ENCODE measurements at places on chromosomes 5 and 9. TPM values are rescaled to one million over a fixed set of nuclear protein-coding genes. Genes with fewer than 3 reads are reported as not detected.

IL3 gene
- total RNA-seq, result not detected

PCA3 gene
- not detected for total RNA-seq

SMC2 gene
- total RNA-seq, result 10.4 TPM

CDC25C gene
- 0.47 TPM for total RNA-seq

SAXO1 gene
- total RNA-seq, result 0.15 TPM

DNA sequence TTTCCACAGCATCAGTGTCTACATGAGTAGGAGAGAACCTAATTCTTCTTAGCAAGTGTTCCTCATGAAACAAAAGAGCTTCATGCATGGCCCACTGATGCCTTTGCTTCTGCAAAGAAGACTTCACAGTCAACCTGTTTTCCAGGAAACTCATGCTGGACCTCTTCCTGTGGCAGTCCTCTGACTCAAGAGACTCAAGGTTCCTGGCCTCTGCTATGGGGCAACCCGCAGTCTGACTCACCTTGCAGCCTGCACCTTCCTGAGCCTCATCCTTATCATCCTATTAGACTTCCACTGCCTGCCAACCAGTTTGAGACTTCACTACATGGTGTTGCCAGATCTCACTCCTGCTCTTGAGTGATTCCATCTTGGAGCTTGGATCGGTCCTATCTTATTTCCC is 17.6 kb upstream of the AGGF1 start:
- no peak for DNase-seq
- no peak overlapping the region for H3K4me3 ChIP-seq
- no peaks in the 10 kb centered on the region for H3K36me3 ChIP-seq
- H3K27me3 ChIP-seq, result no peaks in the 10 kb centered on the region
- no peaks in the 10 kb centered on the region for H3K4me1 ChIP-seq

DNA sequence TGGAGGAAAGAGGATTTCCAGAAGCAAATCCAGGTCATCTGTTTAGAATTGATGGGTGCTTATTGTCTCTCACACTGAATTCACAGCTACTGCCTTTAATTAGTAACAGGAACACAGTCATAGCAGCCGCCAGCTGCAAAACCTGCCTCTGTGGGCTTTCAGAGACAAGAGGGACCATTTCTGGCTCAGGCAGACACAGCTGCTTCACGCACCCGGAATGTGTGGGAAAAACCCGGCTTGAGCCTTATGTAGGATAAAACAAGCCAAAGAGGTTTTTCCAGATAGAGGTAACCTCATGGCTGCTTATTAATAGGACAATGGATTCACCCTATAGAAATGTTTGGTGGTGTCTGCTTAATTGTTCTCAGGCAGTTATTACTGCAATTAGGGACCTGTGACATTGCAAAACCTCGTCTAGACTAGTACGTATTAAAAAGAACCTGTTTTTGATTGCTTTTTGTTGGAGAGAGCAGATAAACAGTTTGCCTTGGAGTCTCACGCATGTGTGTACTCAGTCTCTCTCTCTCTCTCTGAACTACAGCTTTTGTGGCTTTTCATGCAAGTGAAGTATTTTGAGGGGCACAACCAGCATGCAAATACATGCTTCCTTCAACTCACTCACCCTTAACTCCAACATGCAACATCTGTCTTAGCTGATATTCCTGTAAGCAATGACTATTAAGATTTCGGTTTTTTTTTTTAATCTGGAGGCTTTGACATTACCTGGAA is 302.7 kb downstream of the PLK2 start:
- no peak overlapping the region for H3K4me3 ChIP-seq
- H3K4me1 ChIP-seq, result no peaks in the 10 kb centered on the region
- DNase-seq, result no peak
- no peaks in the 10 kb centered on the region for H3K36me3 ChIP-seq
- H3K27me3 ChIP-seq, result no peaks in the 10 kb centered on the region

DNA sequence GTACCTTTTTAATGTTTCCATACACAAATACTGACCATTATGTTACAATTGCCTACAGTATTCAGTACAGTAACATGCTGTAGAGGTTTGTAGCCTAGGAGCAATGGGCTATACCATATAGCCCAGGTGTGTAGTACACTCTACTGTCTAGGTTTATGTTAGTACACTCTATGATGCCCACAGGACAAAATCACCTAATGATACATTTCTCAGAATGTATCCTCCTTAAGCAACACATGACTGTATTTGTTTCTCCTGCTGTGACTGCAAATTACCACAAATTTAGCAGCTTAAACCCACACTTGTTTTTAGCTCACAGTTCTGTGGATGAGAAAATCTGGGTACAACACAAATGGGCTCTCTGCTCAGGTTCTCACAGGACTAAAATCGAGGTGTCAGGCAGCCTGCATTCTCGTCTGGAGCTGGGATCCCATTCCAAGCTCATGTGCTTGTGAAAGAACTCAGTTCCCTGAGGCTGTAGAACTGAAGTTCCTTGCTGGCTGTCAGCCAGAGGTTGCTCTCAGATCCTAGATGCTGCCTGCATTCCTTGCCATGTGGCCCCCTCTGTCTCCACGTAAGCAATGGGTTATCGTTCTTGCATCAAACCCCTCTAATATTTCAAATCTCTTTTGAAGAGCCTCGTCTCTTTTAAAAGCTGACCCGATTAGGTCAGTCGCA is 38.6 kb upstream of the PIK3R1 start:
- H3K27me3 ChIP-seq, result no peaks in the 10 kb centered on the region
- no peak for DNase-seq
- H3K4me1 ChIP-seq, result no peaks in the 10 kb centered on the region
- no peak overlapping the region for H3K4me3 ChIP-seq
- no peak overlapping the region for H3K27ac ChIP-seq

DNA sequence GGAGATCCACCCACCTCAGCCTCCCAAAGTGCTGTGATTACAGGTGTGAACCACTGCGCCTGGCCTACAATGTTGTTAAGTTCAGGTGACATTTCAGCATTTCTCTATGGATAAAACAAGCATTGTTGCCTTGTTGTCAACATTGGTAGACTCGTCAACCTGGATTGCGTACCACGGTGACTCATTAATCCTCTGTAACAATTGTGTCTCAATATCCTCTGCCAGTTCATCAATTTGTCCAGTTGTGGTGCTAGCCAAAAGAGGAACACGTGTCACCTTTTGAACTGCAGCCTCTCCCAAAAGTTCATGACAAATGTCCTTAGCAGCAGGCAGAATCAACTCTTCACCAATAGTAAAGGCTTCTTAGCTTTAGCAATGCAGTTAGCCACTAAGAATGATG is 46.3 kb upstream of the LARP1 start:
- H3K4me3 ChIP-seq, result no peak overlapping the region
- no peak overlapping the region for H3K27ac ChIP-seq
- no peaks in the 10 kb centered on the region for H3K36me3 ChIP-seq

- H3K27ac ChIP-seq, result no peak overlapping the region
- DNase-seq, result no peak
- H3K4me3 ChIP-seq, result no peak overlapping the region
- H3K36me3 ChIP-seq, result no peaks in the 10 kb centered on the region
- peaks cover 17% of the 10 kb centered on the region for H3K4me1 ChIP-seq
Observed at GRCh38 chr9:83284746-83285145, 221.8 kb upstream of the RASEF start.

DNA sequence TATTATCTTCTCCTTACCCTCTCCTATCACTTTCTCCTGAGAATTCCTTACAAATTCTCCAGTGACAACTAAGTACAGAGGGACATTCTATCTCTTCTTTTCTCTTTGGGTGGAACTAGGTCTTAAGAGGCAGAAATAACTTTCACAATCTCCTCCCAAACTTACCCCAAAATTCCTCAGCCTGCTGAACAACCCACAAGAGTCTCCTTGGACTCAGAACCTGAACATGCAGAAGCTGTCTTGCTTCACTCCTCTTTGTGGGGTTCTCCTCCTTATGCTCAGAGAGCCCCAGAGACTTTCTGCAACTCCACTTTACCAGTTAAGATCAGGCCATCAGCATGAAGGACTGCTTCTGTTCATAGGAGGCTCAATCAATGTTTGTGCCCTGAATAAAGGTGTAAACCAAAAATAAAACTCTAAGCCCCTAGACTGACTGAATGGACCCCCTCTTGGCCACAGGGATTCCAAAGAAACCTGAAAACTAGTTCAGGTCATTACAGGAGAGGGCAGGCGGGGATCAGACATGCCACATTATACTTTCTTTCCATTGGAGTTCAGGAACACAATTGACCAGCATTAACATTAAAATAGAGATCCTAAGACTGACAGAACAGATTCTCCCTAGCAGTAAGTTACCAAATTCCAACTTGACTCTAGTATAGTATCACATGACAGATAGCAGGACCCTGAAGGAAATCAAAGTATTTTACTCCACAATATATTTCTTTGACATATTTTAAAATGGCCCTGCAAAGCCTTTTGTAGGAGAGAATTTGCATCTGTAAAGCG is 179.7 kb upstream of the FBXL17 start:
- no peak overlapping the region for H3K4me3 ChIP-seq
- no peaks in the 10 kb centered on the region for H3K4me1 ChIP-seq
- H3K27ac ChIP-seq, result no peak overlapping the region

DNA sequence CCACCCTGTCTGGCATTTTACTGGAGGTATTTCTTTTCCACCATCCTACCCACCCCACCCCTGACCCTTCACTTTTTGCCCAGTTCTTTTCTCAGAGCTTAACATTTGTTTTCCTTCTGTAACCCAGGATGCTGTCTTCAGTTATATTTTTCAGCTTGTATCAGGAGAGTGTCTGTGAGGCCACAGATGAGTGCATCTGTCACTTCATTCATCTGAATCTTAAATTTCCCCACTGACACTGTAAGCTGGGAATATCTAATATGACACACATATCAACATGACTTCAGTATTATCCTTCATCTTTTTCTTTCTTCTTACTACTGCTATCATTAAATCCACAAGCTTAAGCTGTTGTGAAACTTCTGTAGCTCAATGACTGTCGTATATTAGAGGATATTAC is 4.9 kb downstream of the MARCHF3 start:
- no peak overlapping the region for H3K4me3 ChIP-seq
- no peak for DNase-seq
- peaks cover 7% of the 10 kb centered on the region for H3K4me1 ChIP-seq
- no peaks in the 10 kb centered on the region for H3K36me3 ChIP-seq

- no peak for DNase-seq
- H3K4me1 ChIP-seq, result peaks cover 21% of the 10 kb centered on the region
- no peak overlapping the region for H3K27ac ChIP-seq
- H3K36me3 ChIP-seq, result no peaks in the 10 kb centered on the region
- H3K4me3 ChIP-seq, result no peak overlapping the region
- no peaks in the 10 kb centered on the region for H3K27me3 ChIP-seq
Observed at GRCh38 chr5:142626099-142626498, 59.8 kb downstream of the FGF1 start.

DNA sequence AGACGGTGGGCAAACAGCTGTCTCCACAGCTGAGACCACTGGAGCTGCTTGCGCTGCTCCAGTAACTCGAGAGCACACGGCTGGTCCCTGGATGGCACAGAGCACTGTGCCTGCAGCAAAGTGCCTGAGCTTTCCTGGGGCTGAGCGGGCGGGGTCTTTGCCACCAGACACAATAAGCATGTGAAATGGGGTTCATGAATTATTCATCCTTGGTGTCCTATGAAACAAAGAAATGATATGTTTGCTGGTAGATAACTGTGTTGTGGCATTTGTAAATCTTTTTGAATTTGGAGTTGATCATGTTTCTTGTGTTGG is 151.7 kb upstream of the MPDZ start:
- no peak for DNase-seq
- no peaks in the 10 kb centered on the region for H3K4me1 ChIP-seq
- no peaks in the 10 kb centered on the region for H3K27me3 ChIP-seq
- no peak overlapping the region for H3K27ac ChIP-seq
- no peaks in the 10 kb centered on the region for H3K36me3 ChIP-seq

- H3K27ac ChIP-seq, result no peak overlapping the region
- no peaks in the 10 kb centered on the region for H3K27me3 ChIP-seq
- H3K36me3 ChIP-seq, result no peaks in the 10 kb centered on the region
- no peak for DNase-seq
- H3K4me3 ChIP-seq, result no peak overlapping the region
Observed at GRCh38 chr5:169422087-169422486, 121.1 kb upstream of the SLIT3 start.

- H3K4me3 ChIP-seq, result no peak overlapping the region
- H3K4me1 ChIP-seq, result no peaks in the 10 kb centered on the region
- DNase-seq, result no peak
- H3K27ac ChIP-seq, result no peak overlapping the region
Observed at GRCh38 chr5:154455585-154455984, 9.8 kb downstream of the SAP30L start.

DNA sequence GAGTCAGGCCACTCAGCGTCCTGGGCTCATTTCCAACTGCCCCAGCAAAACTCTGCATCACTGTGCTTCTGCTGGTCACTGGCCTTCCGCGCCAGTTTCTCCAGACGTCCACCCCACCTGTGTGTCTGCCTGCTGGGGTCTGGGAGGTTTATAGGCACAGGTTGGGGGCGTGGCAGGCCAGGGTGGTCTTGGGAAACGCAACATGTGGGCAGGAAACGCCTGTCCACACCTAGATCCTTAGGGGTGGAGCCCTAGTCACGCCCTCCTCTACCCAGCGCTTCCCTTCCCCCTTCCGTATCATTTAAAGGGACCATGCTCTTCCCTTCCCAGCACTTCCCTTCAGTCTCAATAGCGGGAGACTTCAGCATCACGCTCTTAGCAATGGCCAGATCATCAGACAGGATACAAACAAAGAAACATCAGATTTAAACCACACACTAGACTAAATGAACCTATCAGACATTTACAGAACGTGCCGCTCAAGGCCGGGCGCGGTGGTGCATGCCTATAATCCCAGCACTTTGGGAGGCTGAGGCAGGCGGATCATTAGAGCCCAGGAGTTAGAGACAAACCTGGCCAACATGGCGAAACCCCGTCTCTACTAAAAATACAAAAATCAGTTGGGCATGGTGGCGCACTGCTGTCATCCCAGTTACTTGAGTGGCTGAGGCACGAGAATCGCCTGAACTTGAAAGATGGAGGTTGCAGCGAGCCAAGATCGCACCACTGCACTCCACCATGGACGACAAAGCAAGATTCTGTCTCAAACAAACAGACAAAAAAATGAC is 11.8 kb upstream of the BTNL9 start:
- no peaks in the 10 kb centered on the region for H3K4me1 ChIP-seq
- DNase-seq, result no peak

GRCh38 chr9:87640385-87640795 is 85.5 kb upstream of the CTSL start:
- H3K4me1 ChIP-seq, result peaks cover 54% of the 10 kb centered on the region
- H3K27me3 ChIP-seq, result no peaks in the 10 kb centered on the region
- peaks cover 61% of the 10 kb centered on the region for H3K36me3 ChIP-seq
- no peak for DNase-seq

DNA sequence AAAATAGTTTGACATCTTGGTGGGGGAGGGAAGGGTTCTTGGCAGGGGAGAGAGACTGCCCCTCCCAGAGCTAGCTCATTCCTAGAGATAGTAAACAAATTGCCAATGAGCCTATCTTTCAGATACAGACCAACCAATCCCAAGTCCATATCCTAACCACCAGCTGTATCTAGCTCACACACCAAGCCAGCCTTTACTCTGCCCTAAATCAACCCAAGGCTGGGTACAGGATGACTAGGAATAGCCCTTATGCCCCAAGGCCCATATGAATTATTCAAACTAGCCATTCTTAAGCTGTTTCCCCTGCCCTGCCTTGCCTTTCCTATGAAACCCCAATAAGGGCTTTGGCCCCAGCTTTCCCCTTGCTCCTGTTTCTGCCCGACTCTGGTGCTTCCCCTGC is 281.3 kb upstream of the PANK3 start:
- no peak overlapping the region for H3K4me3 ChIP-seq
- no peak for DNase-seq
- no peaks in the 10 kb centered on the region for H3K27me3 ChIP-seq
- H3K36me3 ChIP-seq, result no peaks in the 10 kb centered on the region
- no peaks in the 10 kb centered on the region for H3K4me1 ChIP-seq
